H4 (cell line): ENCODE measurements at places on chromosomes 6 and 20. TPM values are rescaled to one million over a fixed set of nuclear protein-coding genes. Genes with fewer than 3 reads are reported as not detected.

DNA sequence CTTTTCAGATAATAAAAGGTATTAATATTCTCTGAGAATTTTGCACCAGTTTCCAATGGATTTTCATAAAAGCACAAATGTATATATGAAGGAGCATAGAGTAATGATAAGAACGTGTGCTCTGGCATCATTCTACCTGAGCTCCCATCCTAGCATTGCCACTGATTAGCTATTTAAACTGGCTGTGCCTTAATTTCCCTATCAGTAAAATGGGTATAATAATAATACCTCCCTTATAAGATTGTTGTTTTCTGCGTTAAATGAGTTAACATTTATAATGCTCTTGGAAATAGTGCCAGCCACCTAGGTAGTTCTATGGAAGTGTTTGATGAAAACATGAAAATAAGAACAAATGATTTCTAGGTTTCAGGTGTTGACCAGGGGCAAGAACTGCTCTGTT, 11.2 kb downstream of the ZKSCAN3 start:
- DNase-seq, result no peak

SLC35D3 gene
- total RNA-seq, result not detected in 2 replicates

OVOL2 gene
- total RNA-seq, result 0.47 and 1.5 TPM in 2 replicates

WDR27 gene
- 3.7 and 5.0 TPM in 2 replicates for total RNA-seq

PDYN gene
- total RNA-seq, result not detected in 2 replicates

- DNase-seq, result no peak
Measured at GRCh38 chr20:44856442-44856841, 29.1 kb upstream of the YWHAB start.

- DNase-seq, result no peak
Measured at GRCh38 chr20:47818996-47819609, 33.8 kb upstream of the SULF2 start.

HSPA1L gene
- 0.85 and 1.0 TPM in 2 replicates for total RNA-seq

OPRM1 gene
- total RNA-seq, result not detected in 2 replicates

DNA sequence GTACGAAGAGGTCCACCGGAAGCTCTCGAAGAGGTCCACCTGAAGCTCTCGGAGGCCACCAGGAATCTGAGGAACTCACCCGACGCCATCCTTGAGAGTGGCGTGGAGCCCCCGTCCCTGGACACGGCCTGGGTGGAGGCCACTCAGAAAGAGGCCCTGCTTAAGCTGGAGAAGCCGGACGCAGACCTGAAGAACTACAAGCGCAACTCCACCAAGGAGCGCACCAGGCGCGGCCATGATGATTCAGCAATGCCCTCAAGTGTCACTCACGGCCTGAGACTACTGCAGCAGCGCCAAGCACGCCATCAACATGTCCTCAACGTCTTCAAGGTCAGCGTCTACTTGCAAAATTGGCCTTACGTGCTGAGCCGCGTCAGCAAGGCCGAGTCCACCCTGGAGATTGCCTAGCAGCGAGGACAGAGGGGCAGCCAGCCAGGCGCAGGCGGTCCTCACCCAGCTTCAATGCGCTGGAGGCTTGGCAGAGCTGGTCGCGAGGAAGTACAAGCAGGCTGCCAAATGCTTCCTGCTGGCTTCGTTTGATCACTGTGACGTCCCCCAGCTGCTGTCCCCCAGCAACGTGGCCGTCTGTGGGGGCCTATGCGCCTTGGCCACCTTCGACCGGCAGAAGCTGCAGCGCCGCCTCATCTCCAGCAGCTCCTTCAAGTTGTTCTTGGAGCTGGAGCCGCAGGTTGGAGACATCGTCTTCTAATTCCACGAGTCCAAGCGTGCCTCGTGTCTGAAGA, 7.7 kb upstream of the GJA10 start:
- DNase-seq, result no peak

PPP1R16B gene
- total RNA-seq, result 0.16 TPM in 1 of 2 replicates, not detected in the other

TFAP2D gene
- total RNA-seq, result 0.14 and 0.46 TPM in 2 replicates

ADGRB3 gene
- 0.79 and 1.1 TPM in 2 replicates for total RNA-seq
